ENCODE measurements at places on chromosomes 7 and 10.

DNA sequence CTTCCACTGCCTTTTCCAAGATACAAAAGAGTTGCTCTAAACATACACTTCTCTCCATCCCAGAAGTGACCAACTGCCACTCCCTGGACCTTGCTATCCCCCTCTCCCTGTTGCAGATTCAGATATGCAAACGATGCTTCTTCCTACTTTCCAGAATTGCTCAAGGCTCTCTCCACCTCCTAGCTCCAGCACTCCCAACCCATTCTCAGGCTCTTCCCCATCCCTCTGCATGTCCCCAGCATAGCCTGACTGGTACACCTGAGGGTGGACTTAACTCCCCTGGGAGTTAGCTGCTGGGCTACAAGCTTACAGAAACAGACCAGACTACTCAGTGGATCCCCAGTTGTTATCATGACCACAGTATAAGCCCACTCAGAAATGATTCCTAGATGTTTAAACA lies 27.6 kb downstream of the MKRN1 start:
- no peak for DNase-seq

GRCh38 chr7:12802070-12802469 lies 114.6 kb downstream of the ARL4A start:
- no peak for DNase-seq

DNA sequence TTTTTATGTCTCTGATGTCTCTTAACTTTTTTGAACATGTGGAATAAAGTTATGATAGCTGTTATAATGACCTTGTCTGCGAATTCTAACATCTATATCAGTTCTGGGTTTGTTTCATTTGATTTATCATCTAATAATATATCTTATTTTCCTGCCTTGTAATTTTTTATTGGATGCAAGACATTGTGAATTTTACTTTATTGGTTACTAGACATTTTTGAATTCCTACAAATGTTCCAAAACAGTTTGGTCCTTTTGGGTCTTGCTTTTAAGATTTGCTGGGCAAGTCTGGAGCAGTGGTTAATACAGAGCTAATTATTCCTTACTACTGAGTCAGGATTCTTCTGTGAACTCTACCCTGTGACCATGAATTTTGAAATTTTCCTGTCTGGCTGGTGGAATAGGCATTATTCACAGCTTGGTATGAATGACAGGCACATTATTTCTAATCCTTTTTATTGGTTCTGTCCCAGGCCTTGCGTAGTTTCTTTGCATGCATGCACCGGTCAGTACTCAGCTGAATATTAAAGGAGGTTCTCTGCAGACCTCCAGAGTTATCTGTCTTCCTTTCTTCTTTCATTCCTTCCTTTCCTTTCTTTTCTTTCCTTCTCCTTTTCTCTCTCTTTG lies 9.0 kb downstream of the CUTC start:
- DNase-seq = no peak

DNA sequence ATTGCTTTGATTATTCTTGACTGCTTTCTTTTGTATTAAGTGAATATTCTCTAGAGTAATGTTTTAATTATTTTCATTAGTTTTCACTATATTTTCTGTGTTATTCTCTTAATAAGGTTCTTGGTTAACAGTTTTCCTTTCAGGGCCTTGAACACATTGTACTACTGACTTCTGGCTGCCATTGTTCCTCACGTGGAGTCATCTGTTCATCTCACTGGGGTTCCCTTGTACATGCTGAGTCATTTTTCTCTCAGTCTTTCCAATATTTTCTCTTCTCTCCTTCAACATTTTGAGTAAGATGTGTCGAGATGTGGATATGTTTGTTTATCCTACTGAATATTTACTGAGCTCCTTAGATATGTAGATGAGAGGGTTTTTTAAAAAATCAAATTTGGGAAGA lies 400.7 kb downstream of the TCERG1L start:
- no peak for DNase-seq

GRCh38 chr10:124214610-124215375 lies 121.4 kb upstream of the CHST15 start:
- DNase-seq = no peak

DNA sequence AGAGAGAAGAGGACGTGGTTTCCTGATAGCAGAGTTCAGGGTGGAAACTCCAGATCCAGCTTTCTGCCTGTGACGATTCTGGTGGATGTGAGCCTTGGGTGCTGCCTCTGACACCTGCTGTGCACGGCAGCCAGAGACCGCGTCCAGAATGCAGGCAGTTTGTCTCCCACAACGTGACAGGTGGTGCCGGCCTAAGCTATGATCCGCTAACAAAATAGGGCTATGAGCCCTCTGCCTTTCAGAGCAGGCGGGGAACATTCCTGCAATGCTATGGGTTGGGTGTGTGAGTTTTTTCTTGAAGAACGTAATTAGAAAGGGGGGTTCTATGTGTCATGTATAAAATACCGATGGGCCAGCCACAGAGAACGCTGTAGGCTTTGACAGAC lies 297.3 kb upstream of the PRKCQ start:
- no peak for DNase-seq

DNA sequence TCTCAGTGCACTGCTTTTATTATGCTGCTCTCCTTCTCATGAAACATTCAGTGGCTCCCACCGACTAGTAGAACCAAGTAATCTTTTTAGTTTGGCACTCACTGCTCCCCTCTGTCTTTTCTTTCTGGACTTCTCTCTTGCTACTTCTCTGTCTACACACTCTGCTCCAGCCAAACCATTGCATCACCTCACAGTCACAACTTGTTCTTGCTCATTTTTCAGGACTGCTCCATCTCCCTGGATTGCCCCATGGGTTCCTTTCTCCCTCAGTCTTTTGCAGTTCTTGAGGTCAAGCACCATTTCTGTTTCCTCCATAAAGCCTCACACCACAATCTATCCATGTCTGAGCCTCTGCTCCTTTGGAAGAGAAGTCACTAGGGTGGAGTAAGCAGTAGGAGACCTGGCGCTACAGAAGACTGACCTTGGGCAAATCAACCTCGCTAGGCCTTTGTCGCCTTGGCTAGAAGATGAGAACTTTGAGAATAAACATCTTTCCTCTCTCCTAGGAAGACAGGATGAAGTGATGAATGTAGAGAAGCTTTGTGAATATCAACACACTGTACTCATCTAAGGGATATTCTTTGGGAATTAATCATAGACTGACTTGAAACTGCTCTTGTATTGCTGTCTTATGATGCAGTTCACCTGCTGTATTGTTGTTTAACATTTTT lies 186.2 kb downstream of the LRMDA start:
- DNase-seq = no peak

GRCh38 chr7:11767148-11767547 lies 64.8 kb downstream of the THSD7A start:
- no peak for DNase-seq

DNA sequence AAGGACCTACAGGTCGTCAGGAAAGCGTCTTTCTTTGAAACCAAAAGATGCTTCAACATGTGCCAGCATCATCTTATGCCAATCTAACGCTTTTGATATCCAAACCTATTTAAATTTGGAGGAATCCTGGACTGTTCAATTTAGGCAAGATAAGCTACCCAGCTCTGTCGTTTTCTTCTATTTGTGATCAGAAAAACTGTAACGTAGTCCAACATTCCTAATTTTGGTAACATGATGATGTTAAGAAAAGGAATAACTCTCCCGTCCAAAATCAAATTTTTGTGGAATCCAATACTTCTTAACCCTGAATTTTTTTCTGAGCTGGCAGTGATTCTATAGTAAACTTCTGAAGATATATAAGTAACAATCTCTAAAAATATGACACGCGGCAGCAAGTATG lies 93.3 kb upstream of the MKX start:
- no peak for DNase-seq

GRCh38 chr7:5635461-5636445 lies 145.7 kb downstream of the RNF216 start:
- DNase-seq = no peak

- DNase-seq = no peak
These were observed 89.4 kb downstream of the TRIL start for GRCh38 chr7:28868712-28869111.

DNA sequence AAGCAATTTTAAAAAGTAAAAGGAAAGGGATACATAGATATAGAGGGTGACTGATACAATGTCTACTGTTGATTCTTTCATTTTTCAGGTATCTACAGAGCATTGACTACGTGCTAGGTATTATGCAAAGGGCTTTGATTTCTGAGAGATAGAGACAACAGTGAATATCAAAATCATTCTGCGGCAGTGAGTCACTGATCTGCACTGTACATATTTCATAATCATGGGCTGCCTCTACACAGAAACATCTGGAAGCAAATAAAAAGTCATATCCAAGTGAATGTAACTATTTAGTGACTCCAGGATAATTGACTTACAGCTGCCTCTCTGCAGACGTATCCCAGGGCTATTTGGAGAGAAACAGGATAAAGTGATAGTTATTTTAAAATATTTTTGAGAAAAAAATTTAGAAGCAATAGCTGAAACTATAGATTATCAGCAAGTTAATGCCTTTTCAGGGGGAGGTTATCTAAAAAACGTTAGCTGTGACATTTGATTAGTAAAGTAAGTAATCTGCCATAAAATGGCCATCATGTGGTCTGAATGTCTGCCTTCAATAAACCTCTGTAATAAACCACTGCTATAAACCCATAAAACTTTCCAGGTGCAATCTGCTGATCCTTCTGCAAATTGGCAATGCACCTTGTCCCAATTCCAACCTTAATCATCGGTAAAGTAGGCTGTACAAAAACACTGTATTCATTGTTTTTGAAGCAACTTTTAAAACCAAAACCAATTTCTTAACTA lies 43.7 kb downstream of the CPXM2 start:
- DNase-seq = no peak

DNA sequence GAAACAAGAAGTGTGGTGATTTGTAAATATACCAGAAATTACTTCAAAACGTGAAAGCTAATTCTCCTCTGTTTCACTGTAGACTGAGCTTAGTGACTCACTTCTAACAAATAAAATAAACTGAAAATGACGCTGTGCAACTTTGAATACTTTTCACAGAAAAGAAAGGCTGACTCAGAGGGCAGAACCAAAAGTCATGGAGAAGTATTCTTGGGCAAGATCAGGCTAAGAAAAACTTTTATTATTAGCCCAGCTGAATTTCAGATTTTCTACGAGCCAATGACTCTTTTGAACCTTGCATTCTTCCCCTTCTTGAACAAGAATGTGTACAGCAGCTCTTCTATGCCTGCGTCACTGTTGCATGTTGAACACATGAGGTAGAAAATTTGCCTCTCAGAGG lies 527.3 kb upstream of the GHITM start:
- no peak for DNase-seq

GRCh38 chr10:10871352-10871751 lies 146.3 kb upstream of the CELF2 start:
- no peak for DNase-seq

DNA sequence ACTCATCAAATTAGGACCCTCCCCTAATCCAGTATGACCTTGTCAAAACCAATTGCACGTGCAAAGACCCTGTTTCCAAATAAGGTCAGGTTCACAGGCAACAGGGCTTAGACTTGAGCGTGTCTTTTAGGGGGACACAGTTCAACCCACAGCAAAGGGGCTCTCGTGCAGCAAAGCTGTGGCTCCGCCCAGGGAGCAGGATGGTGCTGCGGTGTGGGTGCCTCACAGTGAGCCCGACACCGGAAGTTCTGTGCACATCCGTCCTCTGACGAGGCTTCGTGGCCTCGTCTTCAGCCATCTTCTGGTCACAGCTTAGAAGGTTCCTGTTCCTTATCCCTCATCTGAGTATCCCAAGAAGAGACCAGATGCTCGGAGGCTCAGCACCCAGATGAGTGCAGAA lies 509.2 kb upstream of the FOXK1 start:
- DNase-seq = no peak

- no peak for DNase-seq
These were observed 642.7 kb downstream of the IPMK start for GRCh38 chr10:57624856-57625592.

DNA sequence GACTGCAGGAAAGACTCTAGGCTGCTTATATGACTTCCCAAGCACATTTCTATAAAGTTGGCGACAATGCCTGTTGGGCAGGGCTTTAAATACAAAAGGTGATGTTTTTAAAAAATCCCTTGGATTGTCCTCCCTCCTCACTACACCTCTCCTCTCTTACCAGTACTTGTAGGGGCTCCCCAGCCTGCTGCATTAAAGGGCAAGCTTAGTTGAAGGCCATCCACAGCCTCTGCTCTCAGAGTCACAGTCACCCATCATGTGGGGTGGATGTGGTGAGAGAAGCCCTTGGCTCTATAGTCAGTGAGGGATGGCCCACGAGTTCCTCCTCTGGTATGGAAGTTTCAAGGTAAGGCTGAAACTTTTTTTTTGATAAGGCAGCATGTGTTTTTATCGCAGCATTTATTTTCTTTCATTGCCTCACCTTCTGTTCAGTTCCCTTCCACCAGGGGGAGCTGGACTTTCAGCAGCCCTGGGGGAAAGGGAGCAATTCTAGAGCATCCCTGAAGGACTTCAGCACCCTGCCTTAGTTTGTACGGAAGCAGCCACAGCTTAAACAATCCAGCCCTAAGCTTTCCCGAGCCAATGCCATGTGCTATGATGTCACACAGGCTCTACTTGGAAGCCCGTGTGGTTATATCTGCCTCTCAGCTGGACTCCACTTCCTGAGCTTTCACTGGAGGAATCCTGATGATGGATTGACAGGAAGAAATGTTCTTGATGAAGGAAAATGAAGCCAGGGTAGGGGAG lies 131.9 kb downstream of the CALCR start:
- DNase-seq = peak; percentile 1

GRCh38 chr7:121069346-121070100 lies 81.0 kb downstream of the CPED1 start:
- DNase-seq = no peak

- no peak for DNase-seq
These were observed 1.6 kb downstream of the KNDC1 start for GRCh38 chr10:133161486-133162109.

- no peak for DNase-seq
These were observed 7.8 kb upstream of the EIF4EBP2 start for GRCh38 chr10:70396140-70396539.

DNA sequence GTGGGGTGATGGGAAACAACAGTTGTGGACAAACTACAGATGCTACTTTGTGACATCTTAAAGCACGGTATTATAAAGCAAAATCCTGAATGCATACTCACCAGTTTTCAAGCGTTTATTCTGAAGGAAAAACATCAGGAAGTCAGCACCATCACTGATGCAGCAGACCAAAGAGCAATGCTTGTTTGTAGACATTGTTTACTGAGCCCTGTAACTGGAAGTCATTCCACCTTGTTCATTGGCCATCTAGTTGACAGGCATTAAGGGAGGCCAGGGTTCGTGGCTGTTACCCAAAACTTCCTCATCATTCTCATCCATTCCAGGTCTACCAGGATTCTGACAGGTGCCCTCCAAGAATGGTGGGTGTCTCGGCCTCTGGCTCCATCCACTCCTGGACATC lies 55.3 kb upstream of the FAM204A start:
- DNase-seq = no peak

GRCh38 chr10:62990126-62990525 lies 143.0 kb upstream of the NRBF2 start:
- no peak for DNase-seq

DNA sequence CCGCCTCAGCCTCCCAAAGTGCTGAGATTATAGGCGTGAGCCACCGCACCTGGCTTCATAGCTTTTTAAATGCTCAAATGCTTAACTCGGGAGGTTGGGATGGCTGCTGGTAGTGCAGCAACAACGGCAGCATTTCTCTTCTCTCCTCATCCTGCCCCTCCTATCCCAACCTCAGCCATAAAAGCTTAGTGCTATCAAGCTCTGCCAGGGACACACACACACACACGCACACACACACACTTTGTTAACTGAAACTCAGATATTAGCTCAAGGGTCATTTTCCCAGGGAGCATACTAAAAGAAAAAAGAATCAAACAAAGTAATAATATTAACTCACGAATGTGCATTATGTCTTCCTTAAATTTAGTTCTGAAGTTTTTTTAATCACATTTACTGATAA lies 63.0 kb upstream of the HPS1 start:
- DNase-seq = no peak

- DNase-seq = no peak
These were observed 55.2 kb downstream of the CDK6 start for GRCh38 chr7:92781117-92781720.
